Endothelial cell of umbilical vein (primary cell): ENCODE measurements at places on chromosomes 13 and 19. TPM values are rescaled to one million over a fixed set of nuclear protein-coding genes. Genes with fewer than 3 reads are reported as not detected.

- DNase-seq = no peak
Observed at GRCh38 chr19:47485210-47485609, 1.2 kb upstream of the KPTN start.

CLC gene
- not detected in 2 replicates for total RNA-seq

CCL25 gene
- not detected in 2 replicates for total RNA-seq

GRCh38 chr19:55487924-55488687, at the start of gene SSC5D:
SSC5D (plus strand) TSS chr19:55488436; CDS start chr19:55488590, 154 bp downstream.
- DNase-seq = no peak
